ENCODE measurements at places on chromosomes 11 and 22.

- no peak for DNase-seq
These were observed 5.7 kb upstream of the HINFP start for GRCh38 chr11:119115484-119116234.

DNA sequence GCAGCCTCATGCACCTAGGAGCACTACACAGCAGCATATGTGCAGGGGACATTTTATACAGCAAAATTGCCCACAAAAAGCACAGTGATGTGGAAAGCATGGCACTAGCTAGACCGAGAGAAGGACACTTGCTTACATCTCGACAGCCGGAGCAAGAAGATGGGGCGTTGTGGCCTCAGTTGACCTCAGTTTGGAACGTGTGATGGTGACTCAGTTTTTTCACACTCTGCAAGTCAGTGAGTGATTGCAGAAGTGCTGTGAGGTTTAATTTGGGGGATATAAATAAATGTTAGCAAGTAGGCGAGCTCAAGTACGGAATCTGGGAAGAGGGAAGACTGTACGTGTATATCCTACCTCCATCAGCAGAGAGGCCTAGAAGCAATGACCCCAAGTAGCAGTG is 23.3 kb downstream of the LRP5 start:
- DNase-seq = no peak

GRCh38 chr11:102293873-102294601 is 23.2 kb upstream of the BIRC3 start:
- DNase-seq = no peak

DNA sequence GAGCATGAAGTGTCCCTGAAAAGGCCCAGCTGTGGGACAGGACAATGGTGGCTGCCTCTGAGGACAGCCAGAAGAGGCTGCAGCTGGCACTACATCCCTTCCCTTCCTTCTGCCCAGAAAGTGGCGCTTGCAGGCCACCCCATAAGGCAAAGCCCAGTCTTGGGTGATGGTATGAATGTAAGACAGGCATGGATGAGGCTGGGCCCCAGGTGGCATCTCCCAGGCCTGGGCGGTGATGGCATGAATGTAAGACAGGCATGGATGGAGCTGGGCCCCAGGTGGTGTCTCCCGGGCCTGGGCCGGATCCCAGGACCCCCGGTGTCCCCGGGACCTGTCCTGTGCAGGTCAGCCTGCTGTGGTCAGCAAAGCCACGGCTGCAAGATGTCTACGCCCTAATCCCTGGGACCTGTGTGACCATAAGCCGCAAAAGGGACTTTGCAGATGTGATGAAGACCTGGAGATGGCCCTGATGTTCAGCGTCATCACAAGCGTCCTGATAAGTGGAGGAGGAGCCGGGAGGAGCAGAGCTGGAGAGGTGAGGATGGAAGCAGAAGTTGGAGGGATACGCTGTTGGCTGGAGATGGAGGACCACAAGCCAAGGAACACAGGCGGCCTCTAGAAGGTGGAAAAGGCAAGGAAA is 181.1 kb downstream of the CTTN start:
- DNase-seq = no peak

- no peak for DNase-seq
These were observed 4.1 kb downstream of the CHRM4 start for GRCh38 chr11:46387456-46387855.

DNA sequence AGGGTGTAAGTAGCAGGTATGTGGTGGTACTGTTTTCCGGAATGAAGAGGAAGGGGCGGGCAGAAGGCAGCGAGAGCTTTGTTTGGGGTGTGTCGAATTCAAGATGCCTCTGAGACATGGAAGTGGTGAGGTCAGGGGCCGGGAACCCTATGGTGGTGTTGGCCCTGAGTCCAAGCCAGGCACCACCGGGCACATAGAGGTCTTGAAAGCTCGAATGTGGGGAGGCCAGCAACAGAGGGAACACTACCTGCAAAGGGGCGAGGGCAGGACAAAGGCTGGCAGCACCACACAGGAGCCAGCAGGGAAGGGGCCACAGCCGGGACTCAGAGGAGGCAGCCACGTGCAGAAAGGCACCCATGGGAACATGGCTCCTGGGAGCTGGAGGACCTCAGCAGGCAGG is 57.8 kb downstream of the CDKN1C start:
- no peak for DNase-seq

DNA sequence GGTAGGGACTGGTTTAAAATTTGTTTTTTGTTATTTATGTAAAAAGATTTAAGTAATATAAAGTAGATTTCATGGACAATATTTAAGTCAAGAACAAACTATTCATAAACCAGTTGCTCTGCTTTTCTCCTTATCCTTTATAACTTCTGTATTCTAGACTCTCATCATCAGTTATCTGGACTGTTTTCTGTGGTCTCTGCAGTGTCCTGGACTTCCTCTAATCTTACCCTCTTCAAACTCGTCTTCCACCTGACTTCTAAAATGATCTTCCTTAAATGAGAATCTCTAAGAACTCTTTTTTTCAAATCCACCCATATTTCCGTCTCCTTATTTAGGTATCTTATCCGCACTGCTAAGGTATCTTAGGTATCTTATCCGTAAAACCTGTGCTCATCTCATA is 8.1 kb downstream of the RRM1 start:
- no peak for DNase-seq

GRCh38 chr11:103902994-103903393 is 133.4 kb upstream of the DDI1 start:
- DNase-seq = no peak

Measured in skeletal muscle cell (primary cell).